ENCODE measurements at places on chromosomes 7 and 10. TPM values are rescaled to one million over a fixed set of nuclear protein-coding genes. Genes with fewer than 3 reads are reported as not detected.

- DNase-seq = no peak
Observed at GRCh38 chr10:15196021-15196834, 27.7 kb upstream of the NMT2 start.

- no peak for DNase-seq
Observed at GRCh38 chr7:29858191-29858951, 52.1 kb downstream of the WIPF3 start.

- peak; percentile 26 for DNase-seq
Observed at GRCh38 chr10:12397147-12397896, 48.0 kb downstream of the CAMK1D start.

DNA sequence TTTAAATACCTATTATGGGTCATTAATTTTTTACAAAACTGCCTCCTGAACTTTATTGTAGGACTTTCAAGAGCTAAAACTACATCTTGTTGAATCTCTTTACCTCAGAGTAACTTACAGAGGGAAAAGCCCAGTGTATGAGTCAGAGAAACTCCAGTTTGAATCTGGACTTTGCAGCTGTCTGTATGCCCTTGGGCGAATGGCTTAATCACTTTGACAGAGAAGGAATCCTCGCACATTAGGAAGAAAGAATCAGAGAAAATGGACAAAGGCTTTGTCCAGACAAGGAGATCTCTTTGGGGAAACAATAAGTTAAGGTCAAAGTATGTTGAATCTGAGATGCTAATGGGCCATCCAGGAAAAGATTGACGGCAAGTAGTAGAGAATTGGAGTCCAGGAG, 484.2 kb upstream of the CELF2 start:
- DNase-seq = no peak

GRCh38 chr10:113335592-113335991, 217.3 kb upstream of the HABP2 start:
- no peak for DNase-seq

- DNase-seq = peak; percentile 31
Observed at GRCh38 chr10:132524443-132525285, 12.9 kb upstream of the INPP5A start.

The IL15RA gene
- 13.5 TPM for total RNA-seq
